DMS79 (cell line): ENCODE measurements at places on chromosomes 13 and 19.

- DNase-seq = no peak
Measured at GRCh38 chr13:78192716-78193115, 274.1 kb upstream of the EDNRB start.

GRCh38 chr13:46613409-46614049, 60.6 kb downstream of the LRCH1 start:
- DNase-seq = no peak

DNA sequence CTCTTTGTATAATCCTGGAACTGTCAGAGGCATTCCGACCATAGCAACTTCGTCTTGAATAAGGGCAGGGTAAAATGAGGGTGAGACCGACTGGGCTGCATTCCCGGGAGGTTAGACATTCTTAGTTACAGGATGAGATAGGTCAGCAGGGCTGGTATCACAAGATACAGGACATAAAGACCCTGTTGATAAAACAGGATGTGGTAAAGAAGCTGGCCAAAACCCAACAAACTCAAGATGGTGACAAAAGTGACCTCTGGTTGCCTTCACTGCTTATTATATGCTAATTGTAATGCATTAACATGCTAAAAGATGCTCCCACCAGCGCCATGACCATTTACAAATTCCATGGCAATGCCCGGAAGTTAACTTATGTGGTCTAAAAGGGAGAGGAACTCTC, 27.7 kb upstream of the MBNL2 start:
- DNase-seq = no peak

DNA sequence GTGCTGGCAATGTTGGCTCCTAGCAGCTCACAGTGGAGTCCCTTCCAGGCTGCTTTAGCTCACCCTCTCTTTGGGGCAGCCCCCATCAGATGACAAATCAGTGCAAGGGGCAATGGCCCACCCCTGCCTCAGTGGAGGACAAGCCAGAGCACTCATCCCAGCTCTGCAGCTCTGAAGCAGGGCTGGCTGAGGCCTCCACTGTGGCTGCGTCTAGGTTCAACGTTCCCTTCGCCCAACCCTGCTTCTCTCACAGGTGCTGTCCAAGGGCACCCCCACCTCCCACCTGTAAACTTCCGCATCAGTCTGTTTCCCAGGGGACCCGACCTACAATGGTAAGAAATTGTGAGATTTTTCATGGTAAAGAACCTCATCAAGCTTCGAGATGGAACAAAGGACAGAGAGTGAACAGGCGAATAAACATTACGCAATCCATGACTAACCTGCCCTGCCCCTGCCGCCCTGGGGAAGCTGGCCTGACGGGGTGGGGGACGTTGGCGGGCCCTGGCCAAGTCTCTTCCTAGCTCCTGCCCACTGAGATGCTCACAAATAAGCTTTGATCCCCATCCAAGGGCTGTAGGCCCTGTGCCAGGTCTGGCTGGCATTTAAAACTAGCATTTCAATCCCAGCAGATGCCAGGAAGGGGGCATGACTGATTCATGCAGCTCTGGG, 40.5 kb downstream of the DZIP1 start:
- no peak for DNase-seq

DNA sequence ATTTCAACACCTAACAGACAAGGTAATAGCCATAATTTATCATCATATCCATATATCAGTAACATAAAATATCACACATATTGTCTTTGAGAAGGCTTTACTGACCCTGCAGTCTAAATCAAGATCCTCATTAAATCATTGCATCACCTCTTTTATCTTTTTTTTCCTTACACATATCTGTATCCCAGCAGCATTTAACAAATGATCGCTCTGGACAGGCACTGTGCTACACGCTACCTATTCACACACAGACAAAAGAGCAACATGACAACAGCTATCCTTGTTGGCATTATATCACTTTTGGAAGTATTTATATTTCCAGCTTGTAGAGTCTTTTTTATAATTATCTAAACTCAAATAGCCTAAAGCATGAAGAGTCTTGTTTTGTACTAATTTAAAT, 73.3 kb upstream of the NBEA start:
- DNase-seq = no peak

- no peak for DNase-seq
Measured at GRCh38 chr13:41075034-41075433, 13.7 kb downstream of the WBP4 start.

DNA sequence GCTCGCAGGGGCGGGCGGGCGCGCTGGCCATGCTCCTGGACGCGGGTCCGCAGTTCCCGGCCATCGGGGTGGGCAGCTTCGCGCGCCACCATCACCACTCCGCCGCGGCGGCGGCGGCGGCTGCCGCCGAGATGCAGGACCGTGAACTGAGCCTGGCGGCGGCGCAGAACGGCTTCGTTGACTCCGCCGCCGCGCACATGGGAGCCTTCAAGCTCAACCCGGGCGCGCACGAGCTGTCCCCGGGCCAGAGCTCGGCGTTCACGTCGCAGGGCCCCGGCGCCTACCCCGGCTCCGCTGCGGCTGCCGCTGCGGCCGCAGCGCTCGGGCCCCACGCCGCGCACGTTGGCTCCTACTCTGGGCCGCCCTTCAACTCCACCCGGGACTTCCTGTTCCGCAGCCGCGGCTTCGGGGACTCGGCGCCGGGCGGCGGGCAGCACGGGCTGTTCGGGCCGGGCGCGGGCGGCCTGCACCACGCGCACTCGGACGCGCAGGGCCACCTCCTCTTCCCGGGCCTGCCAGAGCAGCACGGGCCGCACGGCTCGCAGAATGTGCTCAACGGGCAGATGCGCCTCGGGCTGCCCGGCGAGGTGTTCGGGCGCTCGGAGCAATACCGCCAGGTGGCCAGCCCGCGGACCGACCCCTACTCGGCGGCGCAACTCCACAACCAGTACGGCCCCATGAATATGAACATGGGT, 599 bp downstream of the ZIC2 start:
- DNase-seq = no peak

DNA sequence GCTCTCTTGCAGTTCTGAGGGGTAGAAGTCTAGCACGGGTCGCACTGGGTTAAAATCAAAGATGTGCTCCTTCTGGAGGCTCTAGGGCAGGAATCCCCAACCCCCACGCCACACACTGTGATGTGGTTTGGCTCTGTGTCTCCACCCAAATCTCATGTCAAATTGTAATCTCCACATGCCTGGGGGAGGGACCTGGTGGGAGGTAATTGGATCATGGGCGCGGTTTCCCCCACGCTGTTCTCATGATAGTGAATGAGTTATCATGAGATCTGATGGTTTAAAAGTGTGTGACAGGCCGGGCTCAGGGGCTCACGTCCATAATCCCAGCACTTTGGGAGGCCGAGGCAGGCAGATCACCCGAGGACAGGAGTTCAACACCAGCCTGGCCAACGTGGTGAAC, 26.6 kb upstream of the CALM3 start:
- no peak for DNase-seq

DNA sequence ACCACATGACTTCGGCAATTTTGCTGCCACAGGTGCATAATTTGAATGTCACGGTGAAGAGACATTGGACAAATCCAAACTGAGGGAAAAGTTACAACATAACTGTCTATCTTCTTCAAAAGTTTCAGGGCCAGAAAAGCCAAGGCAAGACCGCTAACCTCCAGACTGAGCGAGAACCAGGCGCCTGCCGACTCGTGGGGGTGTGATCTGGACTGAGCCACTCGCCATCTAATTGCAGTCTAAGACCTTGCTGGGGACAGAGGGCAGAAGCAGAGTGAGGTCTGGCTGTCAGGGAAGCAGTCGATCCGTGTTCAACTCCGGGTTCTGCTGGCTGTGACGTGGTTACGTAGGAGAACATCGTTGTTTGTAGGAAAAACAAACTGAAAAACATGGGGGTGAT, 88.6 kb downstream of the SPACA7 start:
- no peak for DNase-seq

DNA sequence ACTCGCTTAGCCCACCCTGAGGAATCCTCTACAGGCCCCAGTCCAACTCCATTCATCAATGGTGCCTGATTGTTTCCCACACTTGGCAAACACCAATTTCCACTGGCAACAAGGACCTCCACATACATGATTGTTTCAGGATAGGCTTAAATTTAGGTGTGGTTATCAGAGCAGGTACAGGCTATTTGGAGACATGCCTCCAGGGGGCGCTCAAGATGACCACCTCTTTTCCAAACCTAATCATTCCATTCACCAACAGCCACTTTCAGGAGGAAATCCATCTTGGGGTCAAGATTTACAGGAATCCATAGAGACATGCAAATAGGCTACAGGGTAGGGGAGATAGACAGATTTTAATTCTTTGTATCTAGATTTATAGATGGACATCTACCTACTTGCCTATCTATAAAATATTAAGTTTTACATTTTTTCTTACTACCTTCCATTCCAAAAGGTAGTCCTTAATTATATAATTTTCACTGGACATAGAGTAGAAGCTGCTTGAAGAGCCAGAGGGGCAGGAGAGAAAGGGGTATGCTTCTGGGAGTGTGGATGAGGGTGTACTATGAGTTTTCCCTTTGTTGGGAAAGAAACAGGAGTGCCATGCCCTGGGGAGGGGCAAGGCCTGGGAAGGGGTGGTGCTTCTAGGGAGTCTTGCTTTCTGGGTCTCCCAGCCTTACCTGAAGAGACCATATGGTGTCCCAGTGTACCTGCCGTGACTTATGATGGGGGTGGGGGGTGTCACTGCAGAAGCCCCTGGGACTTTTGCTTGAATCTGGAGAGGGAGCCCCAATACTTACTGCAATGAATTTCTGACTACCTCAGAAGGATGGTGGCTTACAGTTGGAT, 14.1 kb upstream of the PCDH8 start:
- DNase-seq = no peak

DNA sequence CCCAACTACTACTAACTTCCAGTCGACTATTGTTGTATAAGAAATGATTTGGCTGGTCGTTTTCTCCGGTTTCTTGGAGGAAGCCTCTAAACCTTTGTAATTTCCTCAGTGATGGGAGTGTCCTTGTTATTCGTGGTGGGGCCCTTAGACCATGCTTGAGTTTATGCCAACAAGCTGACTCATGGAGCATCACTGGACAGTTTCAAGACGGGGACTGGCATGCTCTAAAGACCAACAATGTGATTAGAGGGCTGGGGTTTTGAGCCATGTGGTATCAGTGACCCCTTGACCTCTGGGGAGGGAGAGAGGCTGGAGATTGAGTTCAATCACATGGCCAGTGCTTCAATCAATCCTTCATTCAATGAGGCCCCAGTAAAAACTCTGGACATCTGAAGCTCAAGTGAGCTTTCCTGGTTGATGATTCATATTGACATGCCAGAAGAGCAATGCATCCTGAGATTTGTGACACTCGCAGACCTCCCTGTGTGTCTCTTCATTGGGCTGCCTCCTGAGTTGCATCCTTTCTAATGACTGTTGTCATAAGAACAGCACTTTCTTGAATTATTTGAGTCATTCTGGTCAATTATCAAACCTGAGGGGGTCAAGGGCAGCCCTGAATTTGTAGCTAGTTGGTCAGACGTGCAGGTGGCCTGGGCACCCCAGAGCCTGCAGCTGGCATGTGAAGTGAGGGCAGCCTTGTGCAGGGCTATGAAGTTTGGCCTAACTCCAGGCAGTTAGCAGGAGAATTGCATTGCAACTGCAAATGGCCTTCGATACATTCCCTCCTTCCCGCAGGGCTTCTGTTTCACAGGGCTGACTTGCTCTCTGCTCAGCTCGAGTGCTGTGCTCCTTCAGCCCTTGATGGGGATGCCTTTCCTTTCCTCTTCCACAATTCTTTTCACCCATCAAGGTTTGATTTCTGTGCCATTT, 246.5 kb downstream of the FGF9 start:
- DNase-seq = no peak

- no peak for DNase-seq
Measured at GRCh38 chr19:6417713-6418561, 6.7 kb downstream of the KHSRP start.

GRCh38 chr19:18657590-18658365, 20.9 kb downstream of the KLHL26 start:
- DNase-seq = no peak

- no peak for DNase-seq
Measured at GRCh38 chr13:54953786-54954185, 1925.2 kb downstream of the OLFM4 start.

DNA sequence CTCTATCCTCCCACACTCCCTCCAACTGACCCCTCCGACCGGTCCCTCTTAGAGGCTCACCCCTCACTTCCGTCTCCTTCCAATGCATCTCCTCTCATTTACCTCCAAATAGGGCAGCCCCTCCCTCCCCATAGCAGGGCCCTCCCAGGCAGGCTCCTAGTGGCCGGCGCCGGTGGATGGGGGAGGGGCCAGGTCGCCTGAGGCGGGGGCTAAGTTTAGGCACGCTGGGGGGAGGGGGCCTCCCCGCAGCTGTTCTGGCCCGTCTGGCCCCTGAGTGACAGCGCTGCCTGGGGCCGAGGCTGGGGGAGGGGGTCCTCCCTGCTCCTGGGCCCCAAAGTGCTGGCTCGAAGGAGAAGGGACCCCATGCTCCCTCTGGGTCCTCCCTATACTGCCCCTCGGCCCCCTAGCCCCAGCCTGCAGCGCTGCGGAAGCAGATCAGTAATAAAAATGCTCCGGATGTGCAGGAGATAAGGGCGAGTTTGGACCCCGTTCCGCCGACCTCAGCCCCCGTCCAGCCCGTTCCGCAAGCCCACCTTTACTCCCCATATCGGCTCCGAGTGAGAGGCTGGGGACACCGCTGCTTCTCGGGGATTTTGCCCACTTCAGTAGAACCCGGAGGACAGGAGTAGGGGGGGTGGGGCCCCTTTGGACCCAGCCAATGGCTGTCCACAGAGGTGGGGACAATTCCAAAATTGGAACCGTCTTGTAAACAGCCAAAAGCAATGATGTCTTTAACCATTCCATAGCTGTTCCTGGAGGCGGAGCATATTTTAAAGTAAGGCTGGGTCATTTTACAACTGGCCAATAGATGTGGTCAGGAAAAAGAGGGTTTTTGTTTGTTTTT, 4.0 kb downstream of the RTN2 start:
- no peak for DNase-seq

DNA sequence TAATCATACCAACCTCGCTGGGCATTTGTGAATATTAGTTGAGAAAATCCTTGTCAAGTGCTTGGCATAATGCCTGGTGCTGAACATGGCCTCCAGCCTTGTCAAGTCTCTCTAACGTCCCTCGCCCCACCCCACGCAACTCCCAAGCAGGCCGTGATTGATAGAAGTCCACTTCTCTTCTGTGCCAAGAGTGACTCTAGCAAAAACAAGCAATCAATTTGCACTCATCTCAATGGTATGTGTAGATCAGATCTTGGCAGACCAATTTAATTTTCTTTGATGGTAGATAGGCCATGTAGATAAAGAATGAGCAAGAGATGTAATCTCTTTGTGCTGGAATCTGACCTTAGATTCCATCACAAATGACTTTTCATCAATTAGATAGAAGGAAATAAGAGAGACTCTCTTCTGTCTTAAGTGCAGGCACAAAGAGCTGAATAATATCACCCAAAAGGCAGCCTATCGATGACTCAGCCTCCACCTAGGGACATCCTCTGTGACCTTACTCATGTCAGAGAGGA, 31.0 kb upstream of the KATNAL1 start:
- DNase-seq = no peak

GRCh38 chr13:23350009-23350408, 83.5 kb downstream of the SACS start:
- DNase-seq = no peak
